GDM1 (cell line): ENCODE measurements at places on chromosomes 2 and 18.

GRCh38 chr2:188892636-188893035, 81.5 kb upstream of the COL3A1 start:
- DNase-seq, result no peak

DNA sequence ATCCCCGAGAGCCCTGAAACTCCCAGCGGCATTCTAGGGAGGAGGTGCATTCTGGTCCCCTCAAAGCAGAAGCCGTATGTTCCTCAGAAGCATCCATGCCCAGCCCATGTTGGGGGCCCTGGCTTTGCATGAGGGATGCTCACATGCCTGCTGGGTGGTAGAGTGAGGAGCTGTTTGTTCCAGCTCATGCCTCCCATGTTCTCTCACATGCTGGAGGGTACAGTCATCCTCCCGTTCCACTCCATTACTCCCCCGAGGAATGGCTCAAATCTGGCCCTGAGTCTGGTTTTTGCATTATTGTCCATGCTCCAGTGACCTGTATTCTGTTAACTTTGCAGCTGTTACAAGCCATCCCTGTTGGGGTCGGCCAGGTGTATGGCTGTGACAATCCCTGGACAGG, 24.1 kb downstream of the SLC14A2 start:
- no peak for DNase-seq

DNA sequence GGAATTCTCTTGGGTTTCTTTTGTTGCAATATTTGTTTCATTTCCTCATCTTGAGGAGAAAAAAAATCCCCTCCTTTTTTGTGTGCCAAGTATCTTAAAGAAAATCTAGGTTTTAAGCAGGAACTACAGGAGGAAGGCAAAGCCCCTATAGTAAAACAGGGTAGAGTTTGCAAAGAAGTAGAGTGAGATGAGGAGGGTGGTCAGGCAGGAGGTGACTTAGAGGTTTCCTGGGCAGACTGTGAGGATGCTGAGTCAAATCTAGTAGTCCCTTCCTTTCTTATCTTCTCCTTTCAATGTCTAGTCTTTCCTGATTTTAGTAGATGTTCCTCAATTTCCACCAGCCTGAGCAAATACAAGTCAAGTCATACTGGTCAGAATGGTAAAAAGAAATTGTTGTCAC, 222.5 kb downstream of the PMAIP1 start:
- DNase-seq, result no peak

- DNase-seq, result peak; percentile 73
These were observed 7.0 kb downstream of the CTIF start for GRCh38 chr18:48545757-48546321.

GRCh38 chr2:183179156-183179555, 54.9 kb downstream of the NUP35 start:
- DNase-seq, result no peak

- DNase-seq, result no peak
These were observed 53.8 kb downstream of the CABLES1 start for GRCh38 chr18:23189099-23189498.
